ENCODE measurements at places on chromosomes 7 and 10. TPM values are rescaled to one million over a fixed set of nuclear protein-coding genes. Genes with fewer than 3 reads are reported as not detected.

Gene TRIM50
- total RNA-seq: not detected

Gene FZD8
- total RNA-seq: 0.55 TPM

Gene PTPRN2
- total RNA-seq: 0.42 TPM

Gene CYP3A4
- not detected for total RNA-seq

Gene CPXM2
- total RNA-seq: not detected

Gene HOXA11
- total RNA-seq: not detected

Gene AKR1C4
- not detected for total RNA-seq

Gene CYP2C19
- not detected for total RNA-seq

Gene TMEM213
- not detected for total RNA-seq

Gene THSD7A
- total RNA-seq: not detected

Gene GRID1
- total RNA-seq: not detected

Gene SPDYE2B
- total RNA-seq: not detected

Gene CPA4
- not detected for total RNA-seq

Gene NKX2-3
- total RNA-seq: not detected

Gene ETV1
- 0.31 TPM for total RNA-seq

Measured in CD8-positive, alpha-beta memory T cell (primary cell).